ENCODE measurements at places on chromosomes 6 and 20.

DNA sequence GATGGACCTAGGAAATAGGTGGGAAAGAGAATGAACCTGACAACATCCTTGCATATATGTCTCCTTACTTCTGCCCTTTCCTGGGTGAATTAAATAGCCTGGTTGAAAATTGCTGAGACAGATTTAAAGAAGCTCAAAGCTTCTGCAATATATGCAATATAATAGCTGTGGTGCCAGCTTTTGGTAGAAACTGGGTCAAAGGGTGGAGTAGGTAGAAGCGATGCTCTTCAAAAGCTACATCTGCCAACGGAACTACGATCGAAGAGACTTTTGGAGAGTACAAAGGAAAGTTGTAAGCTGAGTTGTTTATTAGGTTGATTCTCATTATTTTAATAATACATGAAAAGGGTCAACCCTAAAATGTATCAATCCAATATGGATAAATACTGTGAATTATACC lies 22.8 kb upstream of the TTK start:
- no peak overlapping the region for H3K4me3 ChIP-seq
- no peaks in the 10 kb centered on the region for H3K27me3 ChIP-seq
- no peak for DNase-seq
- no peaks in the 10 kb centered on the region for H3K4me1 ChIP-seq
- H3K36me3 ChIP-seq: no peaks in the 10 kb centered on the region

DNA sequence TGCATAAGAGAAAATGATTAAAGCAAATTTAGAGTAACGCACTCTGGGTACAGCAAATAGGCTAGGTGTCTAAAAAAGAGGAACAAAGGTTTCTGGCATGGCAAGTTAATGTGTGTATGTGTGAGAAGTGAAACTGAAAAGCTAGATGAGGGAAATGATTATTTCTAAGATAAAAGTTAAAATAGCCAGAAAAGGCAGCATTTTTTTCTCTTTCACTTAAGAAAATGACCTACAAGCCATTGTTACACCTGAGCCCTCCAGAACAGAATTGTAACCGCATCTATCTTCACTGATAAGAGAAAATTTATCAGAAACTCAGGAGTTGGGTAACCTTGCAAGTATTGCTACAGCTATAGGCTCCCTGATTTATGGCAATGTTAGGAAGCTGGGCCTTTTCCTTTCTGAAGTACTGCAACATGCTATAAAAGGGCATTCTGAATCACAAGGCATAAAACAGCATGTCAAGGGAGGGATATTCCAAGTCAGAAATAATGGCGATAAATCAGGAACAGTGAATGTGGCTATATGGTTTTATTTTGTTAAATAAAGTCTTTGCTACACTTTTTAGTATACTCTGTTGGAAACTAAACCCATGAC lies 395.3 kb downstream of the TBC1D32 start:
- H3K4me1 ChIP-seq: no peaks in the 10 kb centered on the region
- no peaks in the 10 kb centered on the region for H3K27me3 ChIP-seq
- no peak overlapping the region for H3K27ac ChIP-seq
- no peak for DNase-seq
- no peaks in the 10 kb centered on the region for H3K36me3 ChIP-seq

DNA sequence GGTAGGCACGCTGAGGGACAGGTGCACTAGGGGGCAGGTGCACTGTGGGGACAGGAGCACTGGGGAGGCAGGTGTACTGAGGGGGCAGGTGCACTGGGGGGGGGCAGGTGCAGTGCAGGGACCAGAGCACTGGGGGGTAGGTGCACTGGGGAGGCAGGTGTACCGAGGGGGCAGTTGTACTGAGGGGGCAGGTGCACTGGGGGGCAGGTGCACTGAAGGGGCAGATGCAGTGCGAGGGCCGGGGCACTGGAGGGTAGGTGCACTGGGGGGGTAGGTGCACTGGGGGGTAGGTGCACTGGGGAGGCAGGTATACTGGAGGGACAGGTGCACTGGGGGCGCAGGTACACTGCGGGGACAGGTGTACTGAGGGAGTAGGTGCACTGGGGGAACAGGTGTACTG lies 39.5 kb downstream of the DAAM2 start:
- H3K27me3 ChIP-seq: peaks cover 42% of the 10 kb centered on the region
- no peaks in the 10 kb centered on the region for H3K36me3 ChIP-seq
- H3K4me3 ChIP-seq: no peak overlapping the region
- no peak for DNase-seq
- H3K4me1 ChIP-seq: no peaks in the 10 kb centered on the region

- H3K36me3 ChIP-seq: peaks cover 2% of the 10 kb centered on the region
- no peak overlapping the region for H3K27ac ChIP-seq
- no peak overlapping the region for H3K4me3 ChIP-seq
Measured at GRCh38 chr6:101597693-101598092, 204.2 kb downstream of the GRIK2 start.

- peaks cover 5% of the 10 kb centered on the region for H3K36me3 ChIP-seq
- H3K4me3 ChIP-seq: peak overlapping the region; percentile 94
- no peak for DNase-seq
- no peaks in the 10 kb centered on the region for H3K27me3 ChIP-seq
Measured at GRCh38 chr6:150635906-150636514, 36.3 kb downstream of the PLEKHG1 start.

DNA sequence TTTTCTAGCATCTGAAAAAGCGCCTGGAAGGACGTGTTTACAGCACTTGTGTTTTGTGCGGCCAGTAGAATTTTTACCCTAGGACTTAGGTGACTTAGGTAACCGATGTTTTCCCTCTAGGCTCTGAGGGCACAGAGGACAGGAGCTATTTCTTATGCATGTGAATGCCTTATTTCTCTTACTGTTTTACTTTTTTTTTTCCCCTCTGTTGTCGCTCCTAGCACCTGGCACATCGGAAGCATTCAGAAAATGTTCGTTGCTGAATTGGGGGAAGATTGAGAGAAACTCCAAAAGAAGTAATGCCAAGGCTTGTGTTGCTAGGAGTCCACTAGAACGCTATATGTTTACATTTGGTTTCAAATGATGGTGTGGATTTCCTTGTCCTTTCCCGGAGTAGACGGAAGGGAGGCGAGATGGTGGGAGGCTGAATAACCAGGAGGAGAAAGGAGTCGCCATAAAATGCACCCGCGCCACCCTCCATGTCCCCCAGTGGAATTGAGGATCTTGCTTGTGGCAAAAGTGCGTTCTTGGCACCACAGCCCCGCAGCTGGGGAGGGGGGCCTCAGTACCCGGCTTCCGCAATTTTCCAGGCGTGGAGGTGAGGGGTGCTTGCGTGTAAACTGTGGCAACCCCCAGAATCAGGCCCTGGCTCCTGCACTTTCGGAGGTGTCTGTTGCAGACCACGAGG lies 6.9 kb downstream of the OLIG3 start:
- H3K4me1 ChIP-seq: peaks cover 9% of the 10 kb centered on the region
- DNase-seq: no peak
- H3K4me3 ChIP-seq: peak overlapping the region; percentile 29
- H3K27me3 ChIP-seq: peaks cover 95% of the 10 kb centered on the region
- no peak overlapping the region for H3K27ac ChIP-seq

DNA sequence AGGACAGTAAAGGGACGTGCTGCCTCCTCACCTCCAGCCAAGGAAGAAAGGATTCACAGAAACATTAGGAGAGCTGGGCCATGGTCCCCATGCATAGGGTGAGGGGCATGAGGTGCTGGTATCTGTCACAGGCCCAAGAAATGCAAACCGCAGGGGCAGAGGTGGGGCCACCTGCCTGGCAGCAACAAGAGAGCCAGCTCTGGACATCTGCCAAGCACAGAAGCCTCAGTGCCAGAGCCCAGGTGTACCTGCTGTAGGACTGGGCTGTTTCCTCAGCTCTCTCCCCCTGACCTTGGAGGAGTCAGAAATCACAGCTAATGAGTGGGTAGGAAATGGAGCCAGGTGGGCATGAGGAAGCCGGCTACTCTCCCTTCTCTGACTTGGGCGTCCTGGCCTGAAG lies 45.3 kb downstream of the SLC2A12 start:
- H3K4me3 ChIP-seq: no peak overlapping the region
- peaks cover 1% of the 10 kb centered on the region for H3K36me3 ChIP-seq
- H3K27ac ChIP-seq: no peak overlapping the region

- peaks cover 12% of the 10 kb centered on the region for H3K4me1 ChIP-seq
- DNase-seq: no peak
- no peaks in the 10 kb centered on the region for H3K27me3 ChIP-seq
- H3K36me3 ChIP-seq: peaks cover 5% of the 10 kb centered on the region
Measured at GRCh38 chr20:8757146-8757545, 311.7 kb upstream of the PLCB4 start.

GRCh38 chr6:73152966-73153757 lies 72.1 kb downstream of the KHDC1L start:
- peaks cover 2% of the 10 kb centered on the region for H3K36me3 ChIP-seq
- no peaks in the 10 kb centered on the region for H3K27me3 ChIP-seq
- no peaks in the 10 kb centered on the region for H3K4me1 ChIP-seq
- no peak overlapping the region for H3K4me3 ChIP-seq
- H3K27ac ChIP-seq: no peak overlapping the region
- no peak for DNase-seq

DNA sequence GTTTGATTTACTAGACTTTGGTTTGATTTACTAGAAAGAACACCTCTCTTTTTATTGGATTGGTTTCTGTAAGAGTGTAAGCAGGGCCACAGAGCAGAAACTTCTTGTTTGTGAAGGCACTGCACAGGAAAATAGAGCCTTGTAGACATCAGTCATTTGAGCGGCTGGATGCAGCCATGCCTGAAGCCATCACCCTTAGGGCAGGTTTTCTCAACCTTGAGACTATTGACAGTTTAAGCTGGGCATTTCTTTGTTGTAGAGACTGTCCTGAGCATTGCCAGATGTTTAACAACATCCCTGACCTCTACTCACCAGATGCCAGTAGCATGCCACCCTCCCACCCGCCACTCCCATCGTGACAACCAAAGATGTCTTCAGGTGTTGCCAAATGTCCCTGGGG lies 130.2 kb upstream of the SULF2 start:
- no peaks in the 10 kb centered on the region for H3K36me3 ChIP-seq
- no peak overlapping the region for H3K27ac ChIP-seq
- no peaks in the 10 kb centered on the region for H3K4me1 ChIP-seq

- no peaks in the 10 kb centered on the region for H3K36me3 ChIP-seq
- H3K4me3 ChIP-seq: no peak overlapping the region
- H3K27ac ChIP-seq: no peak overlapping the region
- no peaks in the 10 kb centered on the region for H3K4me1 ChIP-seq
- no peaks in the 10 kb centered on the region for H3K27me3 ChIP-seq
Measured at GRCh38 chr6:48369100-48369499, 258.1 kb upstream of the PTCHD4 start.

DNA sequence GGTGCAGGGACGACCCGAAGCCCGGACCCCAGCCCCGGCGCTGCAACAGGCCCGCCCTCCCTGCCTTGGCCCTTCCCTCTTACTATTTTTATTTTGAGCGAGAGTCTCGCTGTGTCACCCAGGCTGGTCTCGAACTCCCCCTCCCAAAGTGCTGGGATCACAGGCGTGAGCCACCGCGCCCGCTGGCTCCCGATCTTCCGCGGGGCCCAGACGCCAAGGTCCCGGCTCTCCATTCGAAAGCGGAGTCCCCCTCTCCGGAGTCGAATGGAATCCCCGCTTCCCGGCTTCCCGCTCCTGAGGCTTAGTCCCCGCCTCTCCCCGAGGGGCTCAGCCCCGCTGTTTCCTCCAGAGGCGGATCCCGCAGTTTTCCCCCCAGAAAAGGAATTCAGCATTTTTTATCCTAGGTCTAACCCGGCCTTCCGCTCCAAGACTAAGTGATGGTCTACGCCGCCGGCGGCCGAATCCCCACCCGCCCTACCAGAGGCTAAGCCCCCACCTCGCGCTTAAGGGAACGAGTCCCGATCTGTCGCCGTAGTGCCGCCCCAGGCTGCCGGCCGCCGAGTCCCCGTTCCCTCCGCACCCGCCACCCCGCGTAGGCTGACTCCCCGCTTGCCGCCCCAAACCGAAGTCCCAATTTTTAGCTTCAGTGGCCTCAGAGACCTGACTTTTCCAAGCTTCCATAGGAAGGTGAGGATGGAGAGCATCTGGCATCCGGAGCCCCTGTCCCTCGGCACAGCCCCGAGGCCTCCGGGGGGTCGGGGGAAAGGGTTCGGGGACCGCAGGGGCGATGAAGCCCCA lies 11.5 kb upstream of the TMC2 start:
- peaks cover 10% of the 10 kb centered on the region for H3K36me3 ChIP-seq
- DNase-seq: no peak
- no peaks in the 10 kb centered on the region for H3K27me3 ChIP-seq
- peaks cover 18% of the 10 kb centered on the region for H3K4me1 ChIP-seq
- H3K4me3 ChIP-seq: peak overlapping the region; percentile 90
